ENCODE measurements at places on chromosomes 3 and 15.

DNA sequence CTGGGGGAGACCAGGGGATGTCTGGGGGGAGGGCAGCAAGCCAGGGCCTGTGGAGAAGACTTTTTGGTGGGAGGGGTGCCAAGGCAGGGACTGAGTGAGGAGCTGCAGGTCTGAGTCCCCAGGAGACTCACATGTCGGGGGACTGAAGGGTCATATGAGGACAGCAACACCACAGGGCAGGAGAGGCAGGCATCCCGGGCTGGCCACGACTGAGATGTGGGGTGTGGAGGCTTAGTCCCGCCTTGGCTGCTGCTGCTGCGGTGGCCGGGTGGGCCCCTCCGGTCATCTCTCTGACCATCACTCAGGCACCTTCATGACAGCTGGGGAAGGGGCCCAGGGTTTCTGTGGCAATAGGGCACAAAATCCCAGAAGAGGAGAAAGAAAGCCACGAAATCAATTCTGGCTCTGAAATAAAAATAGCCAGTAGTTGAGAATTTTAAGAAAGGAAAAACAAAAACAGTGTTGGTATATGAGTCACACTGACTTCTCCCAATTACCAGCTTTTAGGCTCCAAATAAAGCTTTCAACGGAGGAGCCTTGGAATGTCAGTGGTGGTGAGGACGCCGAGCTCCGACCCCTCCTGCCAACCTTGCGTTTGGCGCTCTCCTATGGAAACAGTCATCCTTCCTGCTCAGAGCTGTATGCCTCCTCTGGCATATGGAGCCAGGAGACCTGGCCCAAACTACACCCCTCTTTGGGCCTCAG is 52.9 kb upstream of the ITGA11 start:
- DNase-seq, result peak; percentile 64

- DNase-seq, result no peak
Observed at GRCh38 chr15:69697916-69698315, 245.3 kb downstream of the RPLP1 start.

DNA sequence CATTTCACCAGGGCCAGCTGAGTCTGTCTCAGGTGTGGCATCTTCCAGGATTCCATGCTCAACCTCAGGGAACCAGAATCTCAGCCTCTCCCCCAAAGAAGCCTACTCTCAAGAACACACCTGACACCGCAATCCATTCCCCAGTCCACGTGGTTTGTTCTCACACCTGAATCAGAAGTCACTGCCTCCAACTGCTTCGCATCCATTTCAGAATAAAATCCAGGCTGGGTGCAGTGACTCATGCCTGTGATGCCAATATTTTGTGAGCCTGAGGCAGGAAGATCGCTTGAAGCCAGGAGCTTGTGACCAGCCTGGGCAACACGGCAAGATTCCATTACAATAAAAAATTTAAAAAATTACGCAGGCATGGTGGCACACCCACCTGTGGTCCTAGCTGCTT is 212.2 kb downstream of the FOXP1 start:
- no peak for DNase-seq

GRCh38 chr3:102124282-102124681 is 275.0 kb downstream of the NFKBIZ start:
- peak; percentile 5 for DNase-seq

- no peak for DNase-seq
Observed at GRCh38 chr3:37742574-37743212, 119.0 kb upstream of the CTDSPL start.

DNA sequence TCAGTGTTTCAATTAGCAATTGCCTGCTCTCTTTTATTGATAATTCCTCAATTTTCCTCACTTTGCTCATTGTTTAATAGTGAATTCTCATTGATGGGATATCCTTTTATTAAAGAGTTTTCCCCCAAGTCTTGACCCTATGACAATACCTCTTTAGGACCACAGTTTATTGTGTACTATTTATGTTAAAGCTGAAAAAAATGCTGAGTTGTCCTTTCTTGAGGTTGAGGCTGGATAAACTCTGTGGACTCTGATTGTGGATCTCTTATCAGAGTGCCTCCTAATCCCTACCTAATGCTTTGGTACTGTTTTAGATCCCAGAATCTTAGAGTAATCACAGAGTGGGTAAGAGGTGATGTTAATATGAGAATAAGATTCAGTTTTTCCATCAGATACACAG is 416.3 kb upstream of the GBE1 start:
- no peak for DNase-seq

DNA sequence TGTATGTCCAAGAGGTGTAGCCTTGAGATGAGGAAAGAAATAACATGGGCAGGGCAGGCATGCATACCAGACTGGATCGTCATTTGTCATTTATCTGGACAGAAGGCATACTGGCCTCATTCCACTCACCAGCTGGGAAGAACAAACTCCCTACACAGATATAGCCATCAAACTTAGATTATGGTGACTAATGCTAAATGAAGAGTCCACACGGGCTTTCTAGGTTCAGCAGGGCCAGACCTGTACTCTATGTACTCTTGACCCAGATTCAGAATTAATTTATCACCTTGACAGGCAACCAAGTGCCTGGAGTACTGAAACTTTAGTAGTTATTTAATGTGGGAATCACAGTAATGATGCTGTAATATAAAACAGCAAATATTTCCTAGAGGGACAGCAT is 164.3 kb upstream of the IL12A start:
- DNase-seq, result peak; percentile 96

- DNase-seq, result no peak
Observed at GRCh38 chr3:2826453-2826852, 283.7 kb downstream of the IL5RA start.

DNA sequence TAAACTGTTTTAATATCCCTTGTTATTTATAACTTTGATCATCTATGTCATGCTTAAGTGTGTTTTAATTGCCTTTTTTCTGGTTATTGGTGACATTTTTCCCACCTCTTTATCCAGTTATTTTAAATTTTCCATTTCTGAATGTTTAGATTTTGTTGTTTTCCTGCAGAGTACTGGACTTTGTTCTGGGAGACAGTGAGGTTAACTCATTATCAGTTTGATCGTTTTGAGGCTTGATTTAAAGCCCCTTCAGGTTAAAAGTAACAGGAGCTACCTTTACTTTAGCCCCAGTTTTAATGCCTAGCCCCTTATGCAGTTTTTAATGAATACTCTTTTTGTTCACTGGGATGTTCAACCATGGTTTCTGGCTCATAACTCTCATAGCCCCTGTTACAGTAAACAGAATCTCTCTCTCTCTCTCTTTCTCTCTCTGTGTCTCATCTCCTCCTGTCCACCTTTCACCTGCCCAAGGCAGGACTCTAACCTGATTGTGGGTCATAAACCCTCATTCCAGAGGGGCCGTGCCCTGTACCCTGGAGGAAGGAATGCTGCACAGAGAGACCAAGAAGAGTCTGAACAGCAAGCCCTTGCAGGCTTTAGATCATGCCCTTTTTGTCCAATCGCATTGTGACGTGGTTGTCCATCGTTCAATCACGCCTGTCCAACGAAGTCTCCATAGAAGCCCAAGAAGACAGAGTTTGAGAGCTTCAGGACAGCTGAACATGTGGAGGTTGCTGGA is 91.8 kb upstream of the WDR72 start:
- DNase-seq, result no peak

- no peak for DNase-seq
Observed at GRCh38 chr3:139491966-139492365, 15.7 kb upstream of the RBP2 start.

DNA sequence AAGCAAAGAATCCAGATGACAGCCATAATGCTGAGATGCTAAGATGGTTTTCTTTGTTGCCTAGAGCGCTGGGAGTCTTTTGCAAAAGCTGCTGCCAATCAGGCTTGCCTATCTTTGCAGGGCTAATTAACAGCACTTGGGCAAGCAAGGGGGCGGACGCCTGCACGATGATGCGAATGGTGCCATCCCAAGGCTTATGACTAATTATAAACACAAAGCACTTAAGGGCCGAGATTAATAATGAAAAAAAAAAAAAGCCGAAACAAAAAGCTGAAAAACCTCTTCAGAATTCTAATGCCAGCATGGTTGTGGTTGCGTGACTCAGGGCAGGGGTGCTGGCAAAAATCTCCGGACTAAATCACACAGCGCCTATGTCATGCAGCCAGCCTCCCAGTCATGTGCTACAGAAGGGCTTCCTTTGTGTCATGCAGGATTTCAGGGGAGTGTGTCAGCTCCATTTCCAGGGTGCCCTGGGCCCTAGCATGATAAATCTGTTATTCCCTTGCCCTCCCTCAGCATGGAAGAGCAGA is 185.0 kb upstream of the ANKRD28 start:
- DNase-seq, result peak; percentile 99

GRCh38 chr3:168091302-168091858 is 4.3 kb downstream of the GOLIM4 start:
- DNase-seq, result no peak

DNA sequence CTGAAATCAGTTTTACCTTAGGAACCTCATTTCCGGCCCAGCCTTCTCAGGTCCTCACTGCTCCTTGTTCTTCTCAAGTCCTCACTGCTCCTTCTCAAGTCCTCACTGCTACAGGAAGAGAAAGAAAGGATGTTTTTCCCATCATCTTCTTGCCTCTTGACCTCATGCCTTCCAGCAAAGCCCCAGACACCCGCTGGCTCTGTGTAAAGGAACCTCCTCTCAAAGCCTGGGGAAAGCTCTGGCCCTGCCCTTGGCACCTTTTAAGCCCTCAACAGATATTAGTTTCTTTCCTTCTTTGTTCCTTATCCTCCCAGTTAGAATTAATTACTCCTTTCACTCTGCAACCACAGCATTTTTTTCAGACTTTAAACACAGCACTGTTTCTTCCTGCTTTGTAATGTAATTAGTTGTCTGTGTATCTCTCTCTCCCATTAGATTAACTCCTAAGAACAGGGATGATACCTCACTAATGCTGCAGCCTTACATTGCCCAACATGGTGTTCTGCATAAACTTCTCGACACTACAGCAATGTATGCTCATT is 4.0 kb upstream of the WDR49 start:
- DNase-seq, result no peak

DNA sequence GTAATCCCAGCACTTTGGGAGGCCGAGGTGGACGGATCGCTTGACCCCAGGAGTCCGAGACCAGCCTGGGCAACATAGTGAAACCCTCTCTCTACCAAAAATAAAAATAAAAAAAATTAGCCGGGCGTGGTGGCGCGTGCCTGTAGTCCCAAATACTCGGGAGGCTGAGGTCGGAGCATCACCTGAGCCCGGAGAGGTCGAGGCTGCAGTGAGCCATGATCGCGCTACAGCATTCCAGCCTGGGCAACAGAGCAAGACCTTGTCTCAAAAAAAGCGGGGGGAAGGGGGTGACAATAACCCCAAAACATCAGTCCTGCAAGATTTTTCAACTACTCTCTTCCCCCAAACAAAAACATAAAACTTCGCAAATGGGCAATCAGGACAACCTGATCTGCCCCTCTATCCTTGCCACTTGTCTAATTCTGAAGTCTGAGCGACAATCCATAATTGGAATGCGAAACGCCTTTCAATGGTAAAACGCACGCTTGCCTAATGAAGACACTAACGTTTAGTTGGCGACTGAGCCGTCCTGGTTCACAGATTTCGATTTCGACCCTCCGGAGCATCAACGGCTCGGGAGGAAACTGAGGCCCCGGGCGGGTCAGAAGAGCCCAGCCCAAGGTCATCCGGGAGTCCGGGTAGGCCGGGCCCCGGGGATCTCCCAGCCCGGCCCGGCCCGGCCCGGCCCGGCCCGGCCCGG is 868 bp downstream of the BTBD1 start:
- DNase-seq, result no peak

DNA sequence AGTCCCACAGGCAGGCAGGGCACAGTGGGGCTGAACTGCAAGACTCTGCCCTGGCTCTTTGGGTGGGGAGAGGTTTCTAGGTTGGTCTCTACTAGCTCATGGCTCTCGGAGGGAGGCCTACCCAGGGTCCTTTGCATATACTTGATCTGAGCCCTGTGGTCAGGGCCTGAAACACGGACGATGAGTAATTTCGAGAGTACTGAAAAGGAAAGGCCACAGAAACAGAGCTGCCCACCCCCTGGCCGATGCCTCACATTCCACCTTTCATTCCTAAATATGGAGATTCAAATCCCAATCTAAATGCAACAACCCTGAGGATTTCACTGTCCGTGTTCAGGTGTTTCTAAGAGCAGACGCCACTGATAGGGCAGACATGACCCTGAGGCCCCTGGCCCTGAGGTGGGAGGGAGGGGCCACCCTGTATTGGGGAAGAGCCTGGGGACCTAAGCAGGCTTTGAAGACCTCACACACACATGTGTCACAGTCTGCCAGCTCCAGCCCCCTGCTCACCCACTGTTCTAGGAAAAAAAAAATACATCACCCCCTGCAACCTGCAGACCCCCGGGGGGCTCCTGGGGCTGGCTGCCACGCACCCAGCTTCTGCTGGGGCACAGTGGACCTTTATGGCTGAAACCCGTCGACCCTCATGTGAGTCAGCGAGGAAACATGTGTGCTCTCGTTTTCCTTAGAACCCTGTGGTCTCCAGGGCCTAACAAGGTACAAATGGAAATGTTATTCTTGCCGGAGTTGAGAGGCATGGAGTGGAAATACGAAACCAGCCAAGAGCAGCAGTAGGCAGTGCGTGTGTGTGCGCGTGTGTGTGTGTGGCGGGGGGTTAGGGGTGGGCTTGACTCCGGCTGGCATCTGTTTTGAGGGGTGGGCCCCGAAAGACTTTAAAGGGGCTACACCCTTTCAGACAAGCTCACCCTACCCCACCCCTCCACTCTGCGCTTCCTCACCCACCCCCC is 112.7 kb downstream of the CHSY1 start:
- peak; percentile 60 for DNase-seq

DNA sequence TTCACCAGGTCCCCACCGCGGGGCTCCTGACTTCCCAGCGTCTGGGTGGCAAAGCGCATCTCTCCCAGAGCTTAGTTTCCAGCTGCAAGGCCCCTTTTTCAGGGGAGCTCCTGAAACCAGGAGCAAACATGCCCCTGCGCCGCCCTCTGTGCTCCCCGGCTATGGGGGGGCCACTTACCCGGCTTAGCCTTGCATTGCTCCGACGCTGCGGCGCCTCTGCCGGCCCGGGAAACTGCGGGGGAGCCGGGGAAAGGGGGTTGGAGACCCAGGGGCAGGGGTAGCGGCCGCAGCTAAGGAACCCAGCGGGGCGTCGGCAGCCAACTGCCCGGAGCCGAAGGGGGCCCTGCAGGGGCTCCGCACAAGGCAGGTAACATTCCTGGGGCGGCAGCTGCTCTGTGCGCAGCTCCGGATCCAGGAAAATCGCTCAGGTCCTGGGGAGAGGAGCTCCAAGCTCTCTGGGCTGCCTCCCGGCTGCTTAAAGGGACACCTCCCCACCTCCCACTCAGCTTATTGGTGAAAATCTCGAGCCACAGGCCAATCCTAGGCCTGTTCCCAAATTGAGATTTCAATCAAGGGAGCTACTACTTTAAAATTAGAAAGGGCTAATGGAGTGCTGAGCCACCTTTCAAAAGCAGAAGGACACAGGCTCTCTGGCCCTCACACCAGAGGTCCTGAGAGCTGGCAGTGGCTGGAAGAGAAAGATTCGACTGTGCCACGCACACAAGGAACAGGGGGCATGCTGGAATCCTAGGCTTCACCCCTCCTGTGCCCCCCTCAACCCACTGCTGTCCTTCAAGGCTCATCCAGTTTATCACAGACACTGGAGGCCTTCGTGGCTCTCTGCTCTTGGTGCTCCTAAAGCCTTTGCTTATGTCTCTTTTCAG is 42.7 kb upstream of the PRICKLE2 start:
- peak; percentile 36 for DNase-seq

- DNase-seq, result no peak
Observed at GRCh38 chr15:57387564-57388076, 11.3 kb downstream of the CGNL1 start.

Data from HT1080 (cell line).